HAP-1 (cell line): ENCODE measurements at places on chromosomes 5 and 9.

DNA sequence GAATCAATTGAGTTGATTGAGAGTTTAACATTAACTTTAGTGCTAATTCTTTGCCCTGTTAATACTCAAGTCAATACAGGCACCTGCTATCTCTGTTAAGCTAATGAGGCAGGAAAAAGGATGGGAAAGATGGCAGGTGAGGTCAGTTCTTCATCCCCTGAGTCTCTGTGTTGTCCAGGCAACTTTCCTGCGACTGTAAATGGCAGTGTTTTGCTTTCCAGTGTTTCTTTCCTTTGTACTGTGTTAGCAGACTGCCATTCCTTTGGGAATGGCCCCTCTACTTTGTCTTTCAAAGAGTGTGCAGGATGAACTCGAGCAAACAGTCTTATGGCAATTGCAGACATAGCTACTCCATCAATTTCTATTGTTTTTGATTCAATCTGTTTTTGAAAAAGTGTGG lies 202.2 kb upstream of the VLDLR start:
- DNase-seq = no peak

DNA sequence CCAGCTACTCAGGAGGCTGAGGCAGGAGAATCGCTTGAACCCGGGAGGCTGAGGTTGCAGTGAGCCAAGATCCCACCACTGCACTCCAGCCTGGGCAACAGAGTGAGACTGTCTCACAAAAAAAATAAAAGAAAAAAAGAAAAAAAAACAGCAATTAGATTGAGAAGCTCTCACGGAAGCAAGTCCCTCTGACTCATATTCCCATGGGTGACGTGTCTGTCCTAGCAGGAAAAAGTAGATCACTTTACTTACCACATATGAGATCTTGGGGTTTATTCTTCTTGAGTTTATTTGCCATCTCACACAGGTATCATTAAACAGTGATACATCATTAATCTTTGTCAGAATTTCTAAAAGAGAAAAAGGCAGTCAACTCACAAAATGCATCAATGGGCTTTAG lies 62.6 kb downstream of the SUSD1 start:
- DNase-seq = no peak

DNA sequence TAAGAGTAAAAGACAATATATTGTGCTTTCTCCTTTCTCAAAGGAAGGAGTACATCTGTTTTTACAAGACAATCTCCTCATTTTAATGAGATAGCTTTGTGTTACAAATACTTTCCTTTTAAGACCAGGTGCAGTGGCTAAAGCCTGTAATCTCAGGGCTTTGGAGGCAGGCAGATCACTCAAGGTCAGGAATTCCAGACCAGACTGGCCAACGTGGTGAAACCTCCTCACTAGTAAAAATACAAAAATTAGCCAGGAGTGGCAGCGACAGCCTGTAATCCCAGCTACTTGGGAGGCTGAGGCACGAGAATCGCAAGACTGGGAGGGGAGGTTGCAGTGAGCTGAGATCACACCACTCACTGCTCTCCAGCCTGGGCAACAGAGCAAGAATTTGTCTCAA lies 11.8 kb downstream of the TMEM161B start:
- peak; percentile 75 for DNase-seq

GRCh38 chr5:157342822-157343402 lies 77.0 kb downstream of the CYFIP2 start:
- DNase-seq = no peak

GRCh38 chr9:122031776-122032175 lies 61.3 kb downstream of the TTLL11 start:
- no peak for DNase-seq

- DNase-seq = no peak
These were observed 117.5 kb downstream of the MED10 start for GRCh38 chr5:6260846-6261245.

DNA sequence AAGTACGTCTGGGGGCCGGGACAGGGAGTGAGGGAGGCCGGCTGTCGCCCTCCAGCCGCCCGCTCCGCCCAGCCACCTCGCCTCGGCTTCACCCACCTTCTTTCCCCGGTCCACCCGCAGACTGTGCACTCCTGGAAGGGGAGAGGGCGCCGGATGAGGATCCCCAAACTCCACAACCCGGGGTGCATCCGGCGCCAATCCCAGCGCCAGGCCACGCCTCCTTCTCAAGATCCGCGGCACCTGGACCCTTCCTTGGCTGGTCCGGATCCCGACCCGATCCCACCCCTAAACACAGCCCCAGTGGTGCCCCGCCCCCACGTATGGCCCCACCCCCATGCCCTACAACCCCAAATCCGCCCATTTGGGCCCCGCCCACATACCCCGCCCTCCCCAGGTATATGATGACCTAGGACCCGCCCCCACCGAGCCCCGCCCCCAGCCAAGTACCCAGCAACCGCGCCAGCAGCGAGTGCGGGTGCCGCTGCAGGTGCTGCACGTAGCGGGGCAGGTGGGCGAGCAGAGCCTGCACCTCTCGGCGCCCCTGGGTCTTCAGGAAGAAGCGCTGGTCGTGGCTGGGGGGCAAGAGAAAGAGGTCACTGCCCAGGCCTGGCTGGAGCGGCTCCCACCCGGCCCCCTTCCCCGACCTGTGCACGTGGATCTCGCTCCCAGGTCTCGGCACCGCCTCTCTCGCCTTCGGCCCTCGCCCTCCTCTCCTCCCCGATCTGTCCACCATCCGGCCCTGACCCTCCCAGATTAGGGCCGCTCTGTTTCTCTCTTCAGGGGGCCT lies 3.2 kb downstream of the PIP5KL1 start:
- DNase-seq = peak; percentile 48

DNA sequence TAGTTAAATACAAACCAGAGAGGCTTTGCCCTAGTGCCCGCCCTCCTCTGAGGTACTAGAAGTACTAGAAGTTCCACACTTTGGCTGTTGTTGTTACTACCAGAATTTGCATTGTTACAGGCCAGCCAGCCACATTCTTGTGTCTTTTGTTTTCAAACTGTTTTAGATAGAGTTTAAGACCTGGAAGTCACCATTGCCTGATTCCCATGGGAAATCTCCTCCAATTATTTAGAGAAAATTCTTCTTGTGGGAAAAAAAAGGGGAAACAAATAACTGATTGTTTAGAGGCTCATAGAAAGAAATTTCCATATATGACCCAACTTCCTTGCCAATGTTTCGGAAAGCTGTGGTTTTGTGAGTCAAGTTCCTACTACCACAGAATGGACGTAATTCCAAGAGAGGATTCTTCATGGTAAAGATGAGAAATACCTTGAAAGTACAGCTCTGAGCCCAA lies 252.2 kb downstream of the GOLPH3 start:
- peak; percentile 68 for DNase-seq
